Activated T-cell treated with anti-CD3 and anti-CD28 coated beads, Interleukin-2, amount 50 U/mL, for 1 hour (primary cell): ENCODE measurements at places on chromosomes 4 and X.

DNA sequence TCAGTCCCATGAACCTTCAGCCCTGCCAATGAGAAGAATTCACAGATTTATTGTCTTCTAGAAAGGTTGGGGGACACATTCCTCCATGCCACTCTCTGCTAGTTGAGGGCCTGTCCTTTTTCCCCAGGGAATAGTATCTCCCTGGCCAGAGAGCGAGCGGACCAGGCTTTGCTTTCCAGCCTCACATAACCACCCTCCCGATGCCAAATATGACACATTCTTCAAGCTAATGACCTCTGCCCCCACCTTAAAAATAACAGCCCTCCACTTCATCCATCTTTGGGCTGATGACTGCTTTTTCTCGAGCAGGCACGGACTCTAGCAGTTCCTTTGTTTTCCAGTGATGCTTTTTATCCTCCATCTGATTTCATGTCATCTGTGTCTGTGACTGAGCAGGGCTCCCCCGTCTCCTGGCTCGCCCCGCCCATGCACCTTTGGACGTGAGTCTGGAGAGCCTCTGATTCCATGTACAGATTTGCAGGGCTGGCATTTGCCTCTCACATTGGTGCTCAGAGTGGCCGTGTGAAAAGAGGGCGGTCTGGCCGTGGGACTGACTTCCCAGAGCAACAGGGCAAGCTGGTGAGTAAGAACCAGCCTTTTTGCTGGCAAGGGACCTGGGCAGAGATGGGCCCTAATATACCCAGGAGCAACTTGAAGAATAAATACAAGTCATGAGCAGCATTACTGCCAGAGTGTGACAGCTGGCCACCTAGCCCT is 279.8 kb downstream of the BCOR start:
- DNase-seq = no peak

DNA sequence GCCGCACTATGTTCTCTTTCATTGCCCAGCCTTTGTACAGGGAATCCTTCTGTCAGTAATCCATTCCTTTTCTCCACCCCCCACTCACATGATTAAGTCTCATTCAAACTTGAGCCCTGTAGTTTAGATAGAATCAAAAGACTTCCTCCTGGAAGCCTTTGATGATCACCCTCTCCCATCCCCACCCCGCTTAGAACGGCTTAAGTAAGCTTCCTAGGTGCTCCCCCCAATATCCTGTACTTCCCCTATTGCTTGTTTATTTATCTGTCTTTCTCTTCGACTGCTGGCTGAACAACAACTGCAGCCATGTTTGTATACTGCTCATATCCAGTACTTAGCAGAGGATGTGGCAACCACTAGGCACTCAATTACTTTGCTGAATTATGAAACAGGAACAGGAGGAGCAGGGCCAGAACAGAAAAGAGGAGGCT is 38.5 kb upstream of the GPC3 start:
- no peak for DNase-seq

- DNase-seq = no peak
Observed at GRCh38 chr4:108118505-108118904, 50.2 kb downstream of the LEF1 start.

DNA sequence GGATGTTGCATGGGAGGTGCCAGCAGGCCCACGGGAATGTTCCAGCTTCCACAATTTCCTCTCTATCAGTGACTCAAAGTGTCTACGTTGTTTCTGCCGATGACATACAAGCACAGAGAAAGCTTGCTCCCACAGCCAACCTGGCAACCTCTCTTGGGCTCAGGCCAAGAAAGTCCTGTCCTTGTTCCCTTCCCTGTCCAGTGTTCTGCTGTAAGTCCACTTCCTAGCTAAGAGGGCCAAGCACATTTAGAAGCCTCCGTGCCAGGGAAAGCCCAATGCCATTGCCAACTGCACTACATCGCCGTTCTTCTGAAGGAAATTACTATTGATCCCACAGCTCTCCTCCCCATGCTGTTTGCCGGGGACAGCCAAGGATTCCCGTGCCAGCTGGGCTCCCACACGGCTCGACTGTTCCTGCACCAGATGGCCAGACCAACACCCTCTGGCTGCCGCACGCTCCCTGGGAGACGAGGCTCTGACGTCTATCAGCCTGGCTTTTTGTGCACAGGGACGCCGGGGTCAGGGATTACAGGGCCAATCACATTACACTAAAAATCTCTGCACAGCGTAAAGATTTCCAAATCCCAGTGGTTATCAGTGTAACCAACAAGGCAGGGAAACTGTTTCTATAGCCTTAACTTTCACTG is 284.0 kb downstream of the BCOR start:
- no peak for DNase-seq

GRCh38 chr4:75321484-75321883 is 192.7 kb downstream of the RCHY1 start:
- DNase-seq = no peak

DNA sequence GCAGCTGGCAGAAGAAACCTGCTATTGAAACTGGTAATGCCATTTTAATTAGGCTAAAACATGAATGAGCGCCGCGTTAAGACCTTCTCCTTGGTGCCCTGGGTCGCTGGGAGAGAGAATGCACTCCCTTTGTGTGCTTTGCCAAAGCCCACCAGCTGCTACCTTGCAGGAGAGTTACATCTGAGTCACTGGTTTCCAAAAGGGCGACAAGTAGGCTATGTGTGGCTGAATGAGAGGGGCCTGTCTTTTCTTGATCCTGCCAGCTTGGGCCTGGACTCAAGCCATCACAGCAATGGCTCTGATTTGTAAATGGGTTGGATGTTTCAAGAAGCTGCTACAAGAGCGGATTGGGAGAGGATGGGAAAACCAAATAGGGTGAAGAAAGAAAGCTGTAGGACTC is 81.5 kb downstream of the NHS start:
- DNase-seq = no peak

DNA sequence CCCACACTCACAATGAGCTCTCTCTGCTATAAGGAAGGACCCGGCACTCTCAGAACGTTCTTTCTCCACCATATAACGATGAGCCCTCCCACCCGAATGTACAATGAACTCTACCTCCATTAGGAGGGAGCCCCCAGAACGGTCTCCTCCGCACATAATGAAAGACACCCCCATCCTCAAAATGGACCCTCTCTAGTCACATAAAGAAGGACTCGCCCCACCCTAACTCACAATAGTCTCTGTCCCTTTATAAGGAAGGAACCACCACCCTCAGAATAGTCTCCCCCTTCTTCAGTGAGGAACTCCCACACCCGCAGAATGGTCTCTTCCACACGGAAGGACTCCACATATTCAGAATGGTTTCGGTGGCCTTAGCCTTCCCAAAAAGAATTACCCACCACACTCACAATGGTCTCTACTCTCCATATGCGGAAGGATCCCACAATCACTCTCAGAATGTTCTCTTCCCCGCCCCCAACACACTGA is 477 bp downstream of the SLC35A2 start:
- DNase-seq = no peak

- no peak for DNase-seq
Observed at GRCh38 chr4:99645638-99646037, 12.0 kb downstream of the C4orf54 start.

- DNase-seq = no peak
Observed at GRCh38 chrX:23333842-23334520, 668 bp upstream of the PTCHD1 start.

DNA sequence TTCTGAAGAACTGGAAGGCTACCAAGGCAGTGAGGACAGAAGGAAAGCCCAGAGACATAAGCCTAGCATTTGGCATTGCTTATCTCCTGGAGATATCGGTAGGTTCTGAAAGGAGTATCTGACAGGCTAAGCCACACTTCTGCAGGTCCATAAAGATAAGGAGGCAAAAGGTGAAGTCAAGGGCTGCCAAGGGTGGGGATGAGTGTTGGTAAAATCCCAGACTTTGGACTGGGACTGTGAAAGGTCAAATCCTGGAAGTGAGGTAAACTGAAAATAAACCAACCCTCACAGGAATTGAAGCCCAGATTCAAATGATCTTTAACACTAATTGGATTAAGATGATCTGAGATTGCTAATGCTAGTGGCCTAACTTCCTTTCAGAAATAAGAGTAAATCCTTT is 27.4 kb downstream of the GK start:
- no peak for DNase-seq

- no peak for DNase-seq
Observed at GRCh38 chr4:74039315-74039763, 850 bp upstream of the CXCL3 start.

DNA sequence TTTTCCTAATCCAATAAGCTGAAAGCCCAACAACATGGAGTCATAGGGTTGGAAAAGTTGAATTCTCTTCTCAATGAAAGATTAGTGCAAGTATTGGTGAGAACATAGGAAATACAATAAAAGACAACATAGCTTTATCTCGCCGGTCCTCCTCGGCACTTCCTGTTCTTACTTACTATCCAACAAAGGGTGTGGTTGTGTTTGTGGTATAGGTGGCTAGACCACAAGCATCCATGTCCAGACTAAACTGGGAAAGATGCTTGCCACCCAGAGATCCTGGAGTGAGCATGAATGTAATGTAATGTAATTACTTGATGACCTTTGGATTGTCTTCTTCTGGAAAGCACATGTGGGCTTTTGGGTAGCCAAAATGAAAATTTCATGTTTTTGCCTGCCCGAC is 223.8 kb downstream of the CPE start:
- DNase-seq = no peak

DNA sequence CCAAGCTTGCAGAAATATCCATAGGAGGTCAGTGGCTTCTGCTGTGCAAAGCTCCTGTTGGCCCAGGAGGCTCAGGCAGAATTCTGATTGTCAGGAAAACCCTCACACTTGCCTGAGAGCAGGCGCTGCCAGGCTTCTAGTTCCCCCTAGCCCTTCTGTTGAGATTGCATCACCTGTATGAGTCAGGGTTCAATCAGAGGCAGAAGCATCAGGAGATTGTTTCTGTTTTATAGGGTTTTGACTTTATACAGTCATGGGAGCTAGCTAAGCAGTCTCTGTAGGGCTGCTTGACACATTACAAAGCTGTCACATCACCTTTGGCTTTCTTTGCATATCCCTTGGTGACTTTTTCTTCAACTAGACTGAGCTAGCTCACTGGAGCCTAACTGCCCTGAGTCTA is 27.8 kb downstream of the DIPK2B start:
- DNase-seq = no peak

DNA sequence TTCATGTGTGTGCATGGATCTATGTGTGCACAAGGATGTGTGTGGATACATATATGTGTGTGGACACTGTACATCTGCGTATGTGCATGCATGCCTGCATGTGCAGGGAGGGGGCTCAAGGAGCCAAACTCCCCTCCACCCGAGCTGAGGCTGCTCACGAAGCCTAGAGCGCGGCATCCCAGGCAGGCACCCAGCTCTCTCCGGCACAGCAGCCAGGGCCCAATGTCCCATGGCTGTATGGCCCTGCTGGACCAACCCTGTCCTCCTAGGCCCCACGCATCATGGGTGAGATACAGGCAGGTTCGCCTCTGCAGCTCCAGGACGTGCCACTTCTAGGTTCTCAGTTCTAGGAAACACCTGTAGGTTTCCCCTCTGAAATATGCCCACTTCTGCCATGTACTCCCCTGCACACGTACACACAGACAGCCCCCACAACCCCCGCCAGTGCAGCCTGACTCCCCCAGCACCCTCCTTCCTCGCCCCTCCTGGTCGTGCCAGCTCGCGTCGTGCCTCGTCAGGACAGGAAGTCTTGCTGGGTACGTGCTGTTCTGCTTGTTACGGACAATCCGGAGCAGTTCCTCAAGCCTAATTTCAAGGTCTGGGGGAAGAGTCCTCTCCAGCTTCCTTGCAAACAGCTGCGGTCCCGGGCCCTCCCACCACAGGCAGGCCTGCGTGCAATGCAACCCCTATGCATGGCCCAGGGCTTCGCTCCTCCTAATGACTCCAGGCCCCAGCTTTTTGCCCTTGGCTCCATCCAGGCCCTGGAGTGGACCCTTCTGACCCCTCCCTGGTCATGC is 3.2 kb upstream of the ADRA2C start:
- no peak for DNase-seq

DNA sequence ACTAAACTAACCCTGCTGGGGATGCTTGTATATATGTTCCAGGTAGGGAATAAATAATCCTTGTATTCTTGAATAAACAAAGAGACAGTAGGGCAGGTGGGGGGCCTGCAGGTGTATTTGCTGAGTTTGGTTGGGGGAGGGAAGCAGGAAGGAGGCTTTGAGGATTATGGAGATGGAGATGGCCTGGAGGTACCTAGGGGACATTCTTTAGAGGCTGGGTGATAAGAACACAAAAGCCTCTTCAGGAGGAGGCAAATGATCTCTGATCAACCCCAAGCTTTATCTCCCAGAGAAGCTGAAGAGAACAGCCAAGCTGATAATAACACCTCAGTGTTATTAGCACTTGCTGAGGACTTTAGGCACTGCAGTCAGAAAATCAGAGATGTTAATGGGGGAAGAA is 187.7 kb downstream of the MGST2 start:
- DNase-seq = no peak

GRCh38 chr4:144355811-144356757 is 215.6 kb upstream of the GYPA start:
- no peak for DNase-seq

DNA sequence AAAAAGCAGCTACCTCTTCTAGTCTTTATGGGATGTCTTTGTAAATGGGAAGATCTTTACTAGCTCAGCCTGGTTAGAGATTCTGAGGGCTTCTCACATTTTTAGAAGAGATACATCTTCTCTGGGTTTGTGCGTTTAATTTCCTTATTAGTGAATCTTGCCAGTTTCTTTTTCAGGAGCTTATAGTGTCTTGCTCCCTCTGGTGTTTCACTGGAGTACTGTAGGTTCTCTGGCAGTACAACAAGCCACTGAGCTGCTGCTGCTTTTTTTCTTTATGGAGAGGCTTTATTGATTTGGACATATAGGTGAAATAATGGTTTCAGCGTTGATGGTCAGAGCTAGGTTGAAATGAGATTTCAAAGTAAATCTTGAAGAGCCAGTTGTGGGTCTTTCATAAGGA is 82.9 kb downstream of the LAS1L start:
- no peak for DNase-seq

- no peak for DNase-seq
Observed at GRCh38 chrX:154729439-154729838, 21.4 kb downstream of the GAB3 start.

GRCh38 chrX:132267392-132267791 is 48.1 kb upstream of the RAP2C start:
- no peak for DNase-seq

DNA sequence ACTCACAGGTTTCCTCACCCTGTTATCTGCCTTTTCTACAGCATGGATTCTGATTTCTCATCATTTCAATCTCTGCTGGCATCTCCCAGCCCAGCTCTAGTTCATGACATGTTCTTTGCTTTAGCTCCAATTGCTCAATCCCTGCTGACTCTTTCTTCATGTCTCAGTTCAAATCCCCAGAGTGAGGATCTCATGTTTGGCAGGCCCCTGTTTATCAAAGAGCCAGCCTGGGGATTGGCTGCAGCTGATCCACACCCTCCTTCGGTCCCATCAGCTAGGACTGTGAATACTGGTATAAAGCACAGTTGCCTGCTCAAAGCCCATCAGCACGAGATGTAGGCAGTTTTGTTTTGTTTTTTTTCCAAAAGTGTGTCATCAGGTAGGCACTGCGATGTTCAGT is 14.4 kb upstream of the CC2D2A start:
- no peak for DNase-seq
